ENCODE measurements at places on chromosomes 7 and 10.

DNA sequence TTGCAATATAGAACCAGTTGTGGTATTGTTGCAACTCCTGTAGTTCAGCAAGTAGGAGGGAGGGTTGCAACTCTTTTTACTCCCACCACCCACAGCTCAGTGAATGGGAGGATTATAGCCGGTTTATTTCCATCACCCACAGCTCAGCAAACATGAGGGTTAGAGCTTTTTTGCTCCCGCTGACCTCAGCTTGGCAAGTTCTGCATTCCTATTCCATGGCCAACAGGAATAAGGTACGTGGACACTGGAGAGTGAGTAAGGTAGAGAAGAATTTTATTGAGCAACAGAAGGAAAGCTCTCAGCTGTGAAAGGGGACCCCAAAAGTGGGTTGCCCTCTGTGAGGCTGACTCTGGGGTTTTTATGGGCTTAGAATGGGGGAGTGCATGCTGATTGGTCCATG is 167.1 kb upstream of the SMIM30 start:
- no peak for DNase-seq

DNA sequence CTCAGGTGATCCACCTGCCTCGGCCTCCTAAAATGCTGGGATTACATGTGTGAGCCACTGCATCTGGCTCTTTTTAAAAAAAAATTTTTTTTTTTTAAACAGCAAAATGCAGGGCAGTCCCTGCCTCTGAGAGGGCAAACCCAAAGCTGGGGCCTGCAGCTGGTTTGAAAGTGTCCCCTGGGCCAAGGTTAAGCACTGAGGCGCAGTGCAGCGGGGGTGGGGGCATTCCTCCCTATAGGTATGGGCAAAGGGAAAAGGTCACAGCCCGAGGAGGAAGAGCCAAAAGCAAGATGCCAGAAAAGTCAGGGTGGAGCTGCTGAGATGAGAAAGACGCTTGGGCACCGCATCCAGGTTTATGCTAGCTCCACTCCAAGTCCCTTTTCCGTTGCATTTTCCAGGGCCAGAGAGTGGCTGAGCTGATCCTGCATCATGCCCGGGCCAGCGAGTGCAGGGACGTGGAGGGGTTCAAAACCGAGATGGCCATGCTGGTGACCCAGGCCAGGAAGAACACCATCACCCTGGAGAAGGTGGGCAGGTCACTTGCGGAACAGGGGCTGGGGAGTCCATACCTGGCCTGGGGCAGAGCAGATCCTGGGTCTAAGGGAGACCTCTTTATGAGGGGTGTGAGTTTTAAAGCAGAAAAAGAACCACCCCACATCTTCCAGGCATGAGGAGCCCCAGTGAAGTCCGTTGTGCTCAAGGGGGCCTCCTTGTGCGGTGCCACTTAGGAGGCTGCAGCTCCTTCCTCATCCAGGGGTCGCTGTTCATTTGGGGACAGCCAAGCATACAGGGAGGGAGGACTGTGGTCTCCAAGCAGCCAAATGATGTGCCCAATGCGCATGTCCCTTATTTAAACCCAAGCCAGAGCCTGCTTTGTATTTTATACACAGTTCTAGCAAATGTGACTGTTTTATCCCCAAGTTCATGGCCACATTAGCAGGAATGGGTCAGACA is 7.0 kb upstream of the NDUFB2 start:
- no peak for DNase-seq

GRCh38 chr7:7820409-7820808 is 102.0 kb upstream of the RPA3 start:
- DNase-seq: no peak

DNA sequence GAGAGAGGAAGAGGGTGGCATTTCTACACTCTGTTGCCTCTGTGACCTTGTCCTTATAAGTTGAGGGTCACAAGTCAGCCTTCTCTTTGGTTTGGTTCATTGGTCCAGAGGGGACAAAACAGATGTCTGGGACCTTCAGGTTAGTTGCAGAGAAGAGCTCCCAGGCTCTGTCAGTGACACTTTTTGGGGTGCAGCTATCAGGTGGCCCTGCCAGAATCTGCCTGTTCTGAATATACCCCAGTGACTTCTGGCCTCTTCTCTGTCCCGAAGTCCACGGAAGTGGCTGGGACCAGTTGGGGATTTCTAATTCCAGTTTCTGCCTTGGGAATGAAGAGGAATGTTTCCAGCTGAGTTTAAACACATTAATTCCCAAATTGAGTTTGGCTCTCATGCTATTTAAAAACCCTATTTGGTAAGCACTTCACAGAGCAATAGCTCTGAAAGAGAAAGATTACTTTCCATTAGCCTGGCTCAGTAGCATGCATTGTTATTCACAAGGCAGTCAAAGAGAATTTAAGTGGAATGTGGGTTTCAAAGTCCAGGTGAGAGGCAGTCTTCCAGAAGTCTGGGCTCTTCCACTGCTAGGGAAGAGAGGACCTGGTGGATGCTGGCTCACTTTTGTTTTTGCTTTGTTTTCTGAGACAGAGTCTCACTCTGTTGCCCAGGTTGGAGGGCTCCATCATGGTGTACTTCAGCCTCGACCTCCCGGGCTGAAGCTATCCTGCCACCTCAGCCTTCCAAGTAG is 237.8 kb upstream of the GALNT17 start:
- DNase-seq: no peak

DNA sequence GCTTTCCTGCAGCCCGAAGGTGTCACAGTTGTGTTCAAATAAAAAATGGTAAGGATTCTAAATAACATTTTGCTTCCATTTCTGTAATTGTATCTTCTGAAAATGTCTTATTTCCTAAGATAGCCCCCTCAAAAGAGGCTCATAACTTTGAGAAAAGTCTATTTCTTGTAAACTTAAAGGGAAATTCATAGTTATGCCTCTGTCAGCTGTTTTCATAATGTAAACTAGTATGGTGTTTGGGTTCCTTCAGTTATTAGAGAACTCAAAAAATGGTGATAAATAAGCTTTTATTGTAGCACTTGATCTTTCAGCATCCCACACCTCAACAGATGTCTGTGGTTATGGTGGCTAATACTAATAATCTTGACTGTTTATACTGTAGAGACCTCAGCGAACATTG is 57.1 kb downstream of the KLHDC10 start:
- DNase-seq: no peak

GRCh38 chr7:121373177-121373576 is 22.9 kb downstream of the FAM3C start:
- no peak for DNase-seq
